Inflammatory macrophage treated with lipopolysaccharide for 1 hour (primary cell): ENCODE measurements at places on chromosomes 16 and 17.

DNA sequence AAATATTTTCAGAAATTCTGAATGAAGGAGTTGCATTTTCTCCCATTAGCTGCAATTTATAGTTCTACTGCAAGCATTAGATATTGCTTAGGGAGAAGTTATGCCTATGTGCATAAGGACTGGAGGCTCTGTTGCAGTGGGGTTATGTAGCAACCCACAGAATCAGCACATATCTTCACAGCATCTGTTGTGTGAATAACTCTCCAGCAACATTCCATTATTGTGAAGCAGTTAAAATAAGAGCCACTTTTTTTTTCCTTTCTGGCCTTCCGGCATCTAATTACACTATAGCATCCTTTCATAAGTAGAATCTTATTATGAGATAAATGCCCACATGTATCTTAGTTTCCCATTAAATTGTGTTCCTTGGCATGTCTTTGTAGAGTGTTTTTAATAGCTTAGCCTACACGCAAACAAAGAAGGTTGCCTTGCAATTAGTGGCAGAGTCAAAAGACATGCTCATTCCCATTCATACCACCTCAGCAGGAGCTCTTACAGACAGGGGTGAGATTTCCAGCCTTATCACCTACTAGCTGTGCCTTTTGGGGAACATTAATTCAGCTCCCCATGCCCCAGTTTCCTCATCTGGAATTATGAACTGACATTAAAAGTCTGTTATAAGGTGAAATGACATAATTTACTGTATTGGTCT lies 596.0 kb upstream of the GOT2 start:
- no peak for DNase-seq

DNA sequence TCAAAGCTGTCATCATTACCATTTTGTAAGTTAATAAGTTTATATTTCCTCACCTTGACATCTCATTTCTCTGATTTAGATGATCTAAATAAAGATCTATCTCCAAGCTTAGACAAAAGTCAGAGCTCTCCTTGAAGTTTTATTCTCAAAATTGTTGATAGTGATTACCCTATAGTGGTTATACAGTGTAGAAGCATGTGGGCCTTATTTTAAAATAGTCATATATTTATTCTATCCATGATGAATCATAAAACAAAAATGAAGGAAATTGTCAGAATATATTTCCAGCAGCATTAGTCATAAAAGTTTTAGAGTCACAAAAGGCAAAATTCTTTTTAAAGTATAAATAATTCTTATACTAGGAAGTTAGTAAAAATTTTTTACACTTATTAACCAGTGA lies 49.0 kb downstream of the RHOT1 start:
- DNase-seq = no peak

DNA sequence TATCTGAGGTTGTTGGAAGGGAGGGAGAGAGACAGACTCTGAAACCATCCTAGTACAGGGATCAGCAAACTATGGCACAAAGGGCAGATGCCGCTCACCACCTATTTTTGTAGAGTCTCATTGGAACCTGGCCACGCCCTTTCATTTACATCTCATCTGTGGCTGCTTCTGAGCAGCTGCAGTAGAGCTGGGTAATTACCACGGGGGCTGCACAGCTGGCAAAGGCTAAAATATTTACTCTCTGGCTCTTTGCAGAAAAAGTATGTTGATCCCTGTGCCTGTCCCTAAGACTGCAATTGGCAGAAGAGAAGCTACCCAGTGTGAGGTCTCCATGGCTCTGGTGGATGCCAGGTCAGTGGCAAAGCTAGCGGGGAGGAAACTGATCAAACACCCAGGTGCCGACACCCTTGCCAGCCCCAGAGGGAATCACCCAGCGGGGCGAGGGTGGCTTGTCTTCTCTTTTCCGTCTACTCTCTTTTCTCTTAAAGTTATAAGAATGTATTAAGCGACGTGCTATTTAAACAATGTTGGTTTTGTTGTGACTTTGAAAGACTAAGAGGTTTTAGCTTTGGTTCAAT lies 14.0 kb downstream of the CEP295NL start:
- DNase-seq = no peak

GRCh38 chr16:20175358-20175757 lies 101.7 kb upstream of the GPR139 start:
- no peak for DNase-seq

DNA sequence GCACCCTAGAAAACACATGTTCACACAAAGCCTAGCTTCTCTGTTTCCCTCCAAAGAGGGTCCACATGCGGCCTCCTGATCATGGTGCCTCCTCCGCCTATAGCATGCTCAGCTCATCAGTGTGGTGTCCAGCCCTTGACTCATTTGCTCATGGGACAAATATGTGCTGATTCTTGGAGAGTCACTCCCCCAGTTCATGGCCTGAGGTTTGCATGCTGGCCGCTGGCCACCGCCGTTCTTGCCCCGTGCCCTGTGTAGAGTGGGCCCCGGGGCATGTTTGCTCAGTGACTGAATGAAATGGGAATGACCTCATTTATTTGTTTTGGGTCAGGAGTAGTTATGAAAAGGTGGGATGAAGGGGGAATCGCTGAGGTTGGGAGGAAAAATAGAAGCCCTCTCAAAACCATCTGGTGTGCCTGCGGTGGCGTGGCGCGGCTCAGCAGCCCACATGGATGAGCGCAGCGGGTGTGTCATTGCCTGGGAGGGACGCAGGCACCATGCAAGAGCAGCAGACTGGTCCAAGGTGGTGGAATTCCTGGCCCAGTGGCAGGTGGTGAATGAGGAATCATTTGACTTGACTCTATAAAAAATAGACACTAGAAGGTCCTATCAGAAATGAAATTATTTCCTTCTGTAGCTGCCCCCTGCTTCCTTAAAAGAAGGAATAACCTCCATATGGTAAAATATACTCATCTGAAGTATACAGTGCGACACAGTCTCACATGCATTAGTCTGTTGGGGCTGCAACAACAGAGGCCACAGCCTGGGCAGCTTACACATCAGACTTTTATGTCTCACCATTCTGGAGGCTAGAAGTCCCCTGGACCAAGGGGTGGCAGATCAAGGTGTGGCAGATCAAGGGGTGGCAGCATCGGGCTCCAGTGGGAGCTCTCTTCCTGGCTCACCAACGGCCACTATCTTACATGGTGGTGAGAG lies 31.7 kb downstream of the CRISPLD2 start:
- no peak for DNase-seq

GRCh38 chr16:12661656-12662172 lies 142.0 kb downstream of the CPPED1 start:
- DNase-seq = peak; percentile 29

DNA sequence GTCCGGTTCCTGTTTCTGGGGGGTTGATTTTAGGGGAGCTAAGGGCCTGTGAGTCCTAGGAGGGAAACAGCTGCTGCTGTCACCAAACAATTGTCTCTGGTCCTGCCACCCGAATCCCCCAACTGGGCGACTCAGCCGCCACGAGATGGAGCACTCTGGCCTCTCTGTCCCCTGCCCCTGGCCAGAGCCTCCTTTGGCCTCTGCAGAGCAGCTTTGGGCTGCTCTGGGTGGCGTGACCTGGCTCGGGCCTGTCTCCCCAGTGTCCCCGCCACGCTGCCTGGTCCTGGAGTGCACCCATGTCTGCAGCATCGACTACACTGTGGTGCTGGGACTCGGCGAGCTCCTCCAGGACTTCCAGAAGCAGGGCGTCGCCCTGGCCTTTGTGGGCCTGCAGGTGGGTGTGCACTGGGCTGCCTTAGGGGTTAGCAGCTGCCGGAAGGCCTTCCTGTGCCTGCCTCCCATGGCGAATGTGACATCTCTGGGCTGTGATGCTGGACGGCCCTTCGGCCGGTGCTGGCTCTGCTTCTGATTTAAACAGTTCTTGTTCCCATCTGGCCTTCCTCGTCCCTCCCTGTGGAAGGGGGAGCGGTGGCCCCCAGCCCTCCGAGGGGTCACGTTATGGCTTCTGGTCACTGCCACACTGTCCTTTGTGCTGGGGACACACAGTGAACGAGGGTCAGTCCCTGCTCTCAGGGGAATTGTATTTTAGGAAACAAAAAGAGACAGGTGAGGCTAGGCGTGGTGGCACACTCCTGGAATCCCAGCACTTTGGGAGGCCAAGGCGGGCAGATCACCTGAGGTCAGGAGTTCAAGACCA lies 11.6 kb upstream of the RNF213 start:
- no peak for DNase-seq

GRCh38 chr16:58789351-58789750 lies 55.2 kb upstream of the GOT2 start:
- DNase-seq = peak; percentile 75

DNA sequence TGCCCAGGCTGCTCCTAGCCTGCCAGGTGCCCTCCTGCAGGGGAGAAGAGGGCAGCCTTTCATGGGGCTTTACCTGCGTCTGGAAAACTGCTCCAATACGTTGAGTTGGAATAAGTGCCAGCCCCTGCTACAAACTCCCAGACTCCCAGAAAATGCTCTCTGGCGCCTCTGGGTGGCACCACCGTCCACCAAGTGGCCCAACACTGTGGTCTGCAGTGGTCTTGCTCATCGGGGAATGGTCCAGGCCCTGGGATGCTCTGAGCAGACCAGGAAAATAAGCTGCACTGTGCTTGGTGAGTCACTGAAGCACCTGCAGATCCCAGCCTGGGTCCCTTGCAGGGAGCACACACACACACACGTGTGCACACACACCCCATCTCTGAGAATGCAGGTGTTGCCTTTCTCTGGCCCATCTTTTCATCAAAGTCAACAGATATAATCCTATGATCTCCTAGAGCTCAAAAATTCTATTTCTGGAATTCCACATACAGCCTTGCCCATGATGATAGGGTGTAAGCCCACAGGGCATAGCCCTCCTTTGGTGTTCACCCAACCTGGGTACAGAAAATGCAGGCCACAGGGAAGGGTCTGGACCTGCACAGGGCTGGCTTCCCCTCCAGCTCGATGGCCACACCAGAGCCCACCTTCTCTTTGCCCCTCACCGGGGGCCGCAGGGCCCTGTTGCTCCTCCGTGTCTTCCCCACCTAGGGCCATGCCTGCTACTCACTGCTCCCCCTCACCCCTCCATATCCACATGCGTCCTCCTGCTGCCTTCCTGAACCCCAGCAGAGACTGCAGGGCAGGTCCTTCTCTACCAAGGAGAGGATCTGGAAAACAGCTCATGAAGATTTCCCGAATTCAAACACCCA lies 20.5 kb downstream of the CDIP1 start:
- no peak for DNase-seq

GRCh38 chr17:38588788-38589174 lies 17.0 kb downstream of the SRCIN1 start:
- no peak for DNase-seq

DNA sequence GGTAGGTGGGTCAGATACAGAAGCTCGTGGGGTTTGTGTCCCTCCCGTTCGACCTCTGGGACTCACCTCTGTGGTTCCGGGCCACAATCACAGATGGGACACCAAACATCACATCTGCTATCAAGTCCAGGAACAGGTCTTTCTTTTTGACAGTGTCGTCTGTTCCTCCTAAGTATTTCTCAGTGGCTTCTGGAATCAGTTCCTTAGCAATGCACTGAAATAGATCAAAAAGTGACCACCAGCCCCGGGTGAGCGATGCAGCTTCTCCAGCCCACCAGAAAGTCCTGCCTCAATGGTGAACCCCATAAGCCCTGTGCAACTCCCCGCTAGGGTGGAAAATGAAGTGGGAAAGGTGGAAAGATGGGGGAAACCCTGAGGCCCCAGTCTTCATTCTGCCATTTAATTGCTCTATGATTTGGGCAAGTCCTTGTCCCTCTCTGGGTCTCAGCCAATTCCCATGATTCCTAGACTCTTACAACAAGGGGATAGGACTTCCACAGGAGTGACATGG lies 22.4 kb downstream of the CES1 start:
- no peak for DNase-seq

DNA sequence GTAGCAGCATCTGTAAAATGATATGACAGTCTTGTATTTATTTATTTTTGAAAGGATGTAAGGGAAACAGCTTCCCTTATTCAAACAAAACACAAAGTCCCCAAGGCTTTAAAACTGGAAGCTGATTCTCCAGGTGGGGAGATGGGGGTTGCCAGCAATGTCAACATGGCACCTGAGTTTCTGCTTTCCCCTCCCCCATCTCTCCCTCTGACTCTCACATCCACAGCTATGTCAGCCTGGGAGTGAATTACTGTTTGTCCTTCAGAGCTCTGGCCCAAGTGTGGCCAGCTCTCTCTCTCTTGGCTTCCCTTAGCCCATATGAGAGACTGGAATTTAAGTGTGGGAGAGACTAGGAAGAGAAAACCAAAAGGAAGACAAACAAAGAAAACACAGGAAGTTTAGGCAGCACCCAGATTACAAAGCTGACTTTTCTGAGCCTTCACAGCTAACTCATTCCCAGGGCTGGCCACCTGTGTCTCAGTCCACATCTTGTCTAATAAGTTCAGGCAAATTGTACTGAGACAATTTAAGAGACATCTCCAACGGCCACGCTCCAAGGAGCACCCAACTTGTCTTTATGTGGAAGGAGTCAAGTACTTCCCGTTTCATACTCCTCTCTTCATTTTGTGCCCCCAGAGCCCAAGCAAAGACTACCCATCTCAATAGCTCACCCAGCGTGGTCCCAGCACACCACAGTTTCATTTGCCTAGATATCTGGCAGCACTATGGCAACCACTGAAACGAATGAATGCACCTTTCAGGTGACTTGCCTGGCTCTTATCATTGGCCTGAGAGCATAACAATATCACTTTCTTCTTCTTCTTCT lies 69.2 kb downstream of the SOX9 start:
- no peak for DNase-seq

DNA sequence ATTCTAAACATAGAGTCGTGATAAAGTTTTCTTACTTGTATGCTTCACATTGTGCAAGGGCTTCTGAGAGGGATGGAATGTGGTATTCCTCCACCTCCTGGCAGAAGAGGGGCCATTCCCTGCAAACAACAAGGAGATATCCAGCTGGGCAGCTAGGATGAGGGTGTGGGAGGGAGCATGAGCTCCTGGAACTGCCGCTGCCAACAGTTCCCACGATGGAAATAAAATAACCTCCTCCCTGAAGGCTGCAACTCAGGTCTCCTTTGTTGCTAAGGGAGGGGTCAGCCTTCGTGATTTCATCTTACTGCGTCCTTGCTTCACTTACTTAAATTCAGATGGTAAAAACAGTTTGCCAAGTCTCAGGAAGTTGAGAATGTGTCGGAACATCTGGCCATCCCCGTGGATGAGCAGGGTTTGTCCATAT lies 15.6 kb downstream of the PLEKHG4 start:
- DNase-seq = no peak
